ENCODE measurements at places on chromosomes 6 and 20. TPM values are rescaled to one million over a fixed set of nuclear protein-coding genes. Genes with fewer than 3 reads are reported as not detected.

GRCh38 chr6:169141671-169142537 is 111.7 kb downstream of the THBS2 start:
- DNase-seq, result no peak
- H3K36me3 ChIP-seq, result no peaks in the 10 kb centered on the region
- H3K4me3 ChIP-seq, result no peak overlapping the region
- no peak overlapping the region for H3K27ac ChIP-seq
- no peaks in the 10 kb centered on the region for H3K4me1 ChIP-seq

DNA sequence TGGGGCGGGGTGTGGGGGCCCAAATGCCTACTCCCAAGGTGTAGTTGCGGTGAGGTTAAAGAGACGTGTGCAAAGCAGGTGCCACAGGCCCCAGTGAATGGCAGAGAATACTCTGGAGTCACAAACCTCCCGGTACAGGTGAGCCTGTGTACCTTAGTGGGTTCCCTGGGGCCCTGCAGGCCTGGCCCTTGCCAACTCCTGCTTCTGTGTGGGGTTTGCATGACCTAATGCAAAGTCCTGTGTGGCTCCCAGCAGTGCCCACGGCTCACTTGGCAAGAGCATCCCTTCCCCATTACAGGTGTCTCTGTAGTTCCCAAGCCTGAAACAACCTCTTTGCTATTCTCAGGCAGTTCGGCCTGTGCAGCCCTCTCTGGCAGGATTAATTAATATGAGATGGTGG is 17.5 kb downstream of the SPDEF start:
- H3K27ac ChIP-seq, result no peak overlapping the region
- no peak for DNase-seq
- no peaks in the 10 kb centered on the region for H3K4me1 ChIP-seq
- no peaks in the 10 kb centered on the region for H3K27me3 ChIP-seq

DNA sequence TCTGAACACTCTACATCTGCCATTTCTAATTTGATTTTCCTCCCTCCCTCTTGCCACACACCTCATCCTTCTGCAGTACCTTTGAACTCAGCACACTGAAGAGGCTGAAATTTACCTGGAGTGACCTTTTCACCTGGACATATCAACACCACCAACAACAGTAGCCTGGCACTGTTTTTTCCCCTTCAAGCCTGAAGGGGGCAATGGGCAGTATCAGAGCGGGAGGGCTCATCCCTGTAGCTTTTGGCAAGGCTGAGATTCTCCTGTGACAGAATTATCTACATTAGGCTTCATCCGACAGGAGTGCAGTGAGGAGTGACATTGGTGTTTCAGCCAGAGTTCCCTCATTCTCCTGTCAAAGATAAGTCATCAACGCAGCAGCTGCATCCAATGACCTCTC is 312.8 kb upstream of the SPTLC3 start:
- no peak overlapping the region for H3K27ac ChIP-seq
- no peaks in the 10 kb centered on the region for H3K36me3 ChIP-seq
- no peak overlapping the region for H3K4me3 ChIP-seq
- no peaks in the 10 kb centered on the region for H3K4me1 ChIP-seq

DNA sequence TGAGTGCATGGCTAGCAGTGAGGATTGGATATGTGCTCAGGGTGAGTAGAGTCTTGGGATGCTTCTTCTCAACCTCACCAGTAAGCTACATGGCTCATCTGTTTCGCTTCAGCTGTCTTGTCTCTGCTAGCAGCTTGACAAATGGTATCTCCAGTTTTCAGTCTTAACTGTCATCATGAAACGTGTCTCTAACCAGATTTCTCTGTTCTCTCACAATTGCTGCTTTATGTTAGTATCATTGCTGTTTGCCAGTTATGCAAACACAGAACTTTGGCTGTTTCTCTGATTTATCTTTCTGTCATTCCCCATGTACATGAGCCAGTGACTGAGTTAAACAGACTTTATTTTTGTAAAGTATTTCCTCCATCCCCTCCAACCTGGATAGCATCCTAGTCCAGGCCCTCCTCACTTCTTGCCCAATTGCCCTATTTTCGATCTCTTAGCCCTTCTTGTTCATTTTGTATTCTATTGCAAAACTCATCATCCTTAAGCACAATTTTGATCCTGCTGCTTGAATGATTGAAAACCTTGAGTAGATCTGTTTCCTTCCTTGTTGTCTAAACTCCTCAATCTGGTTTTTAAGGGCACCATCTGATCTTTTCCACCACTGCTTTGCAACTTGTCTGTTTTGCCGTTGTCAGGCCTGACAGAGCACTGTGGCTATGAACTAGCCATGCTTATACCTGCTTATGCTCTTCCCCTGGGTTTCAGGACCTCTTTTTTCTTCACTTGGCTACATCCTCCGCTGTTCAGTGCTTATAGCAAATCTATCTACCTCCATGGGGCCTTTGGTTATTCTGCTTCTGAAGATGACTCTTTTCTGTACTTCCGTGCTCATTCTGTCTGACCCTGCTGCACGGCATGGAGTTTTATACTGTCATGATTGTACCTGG is 37.7 kb upstream of the ADIG start:
- no peak overlapping the region for H3K27ac ChIP-seq
- H3K36me3 ChIP-seq, result peaks cover 97% of the 10 kb centered on the region

Gene C6orf15
- total RNA-seq, result not detected

DNA sequence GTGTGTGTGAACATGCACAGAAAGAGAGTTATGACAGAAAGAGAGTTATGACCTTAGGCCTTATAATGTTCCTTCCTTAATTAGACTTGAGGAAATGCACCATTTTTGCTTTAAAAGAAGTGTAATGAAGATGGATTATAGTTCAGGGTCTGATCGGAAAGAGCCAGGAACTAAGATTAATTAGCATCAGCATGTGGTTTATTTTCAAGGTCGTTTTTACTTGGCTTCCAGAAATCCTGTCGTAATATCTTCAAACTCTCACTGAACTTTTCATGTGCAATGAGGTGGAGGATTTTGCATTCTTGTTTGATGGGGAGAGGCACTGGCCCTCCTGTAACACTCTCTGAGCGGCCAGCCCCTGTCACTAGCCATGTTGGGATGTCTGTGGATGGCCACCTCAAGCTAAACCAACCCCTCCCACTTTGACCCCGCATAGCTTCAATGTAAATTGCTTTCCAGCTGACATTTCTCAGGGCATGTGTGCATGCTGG is 116.8 kb downstream of the CDC5L start:
- H3K36me3 ChIP-seq, result no peaks in the 10 kb centered on the region
- H3K27me3 ChIP-seq, result no peaks in the 10 kb centered on the region
- no peak for DNase-seq
- no peak overlapping the region for H3K4me3 ChIP-seq
- H3K27ac ChIP-seq, result no peak overlapping the region

- H3K36me3 ChIP-seq, result no peaks in the 10 kb centered on the region
- no peak for DNase-seq
- H3K4me3 ChIP-seq, result no peak overlapping the region
- no peaks in the 10 kb centered on the region for H3K27me3 ChIP-seq
- H3K4me1 ChIP-seq, result peaks cover 5% of the 10 kb centered on the region
Observed at GRCh38 chr6:155528335-155528734, 72.7 kb upstream of the NOX3 start.

Measured in endodermal cell (in vitro differentiated cells).